ENCODE measurements at places on chromosomes 4 and X.

- no peak for DNase-seq
Observed at GRCh38 chr4:5928274-5928673, 35.4 kb upstream of the CRMP1 start.

DNA sequence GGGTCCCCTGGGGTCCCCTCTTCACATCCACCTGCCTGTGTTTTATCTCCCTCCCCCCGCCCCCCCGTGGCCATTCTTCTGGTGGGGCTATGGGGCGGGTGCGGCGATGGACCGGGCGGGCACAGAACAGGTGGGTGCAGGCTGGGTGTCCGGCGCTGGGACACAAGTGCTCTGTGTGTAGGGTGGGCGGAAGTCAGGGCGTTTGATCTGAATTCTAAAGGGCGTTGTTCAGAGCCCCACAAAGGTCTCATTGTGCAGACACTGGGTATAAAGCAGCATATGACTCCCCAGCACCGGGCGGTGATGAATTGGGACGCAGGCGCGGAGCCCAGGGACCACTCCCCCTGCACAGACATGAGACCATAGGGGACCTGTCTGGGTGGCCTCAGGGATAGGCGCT, at the start of gene GJB1:
TSS of gene GJB1 (plus strand) at position 296 of the 400 bp plus-strand sequence. CDS start 484 bp downstream, outside the sequence.
- DNase-seq = no peak

GRCh38 chr4:185874516-185875230, 62.7 kb upstream of the SORBS2 start:
- no peak for DNase-seq

DNA sequence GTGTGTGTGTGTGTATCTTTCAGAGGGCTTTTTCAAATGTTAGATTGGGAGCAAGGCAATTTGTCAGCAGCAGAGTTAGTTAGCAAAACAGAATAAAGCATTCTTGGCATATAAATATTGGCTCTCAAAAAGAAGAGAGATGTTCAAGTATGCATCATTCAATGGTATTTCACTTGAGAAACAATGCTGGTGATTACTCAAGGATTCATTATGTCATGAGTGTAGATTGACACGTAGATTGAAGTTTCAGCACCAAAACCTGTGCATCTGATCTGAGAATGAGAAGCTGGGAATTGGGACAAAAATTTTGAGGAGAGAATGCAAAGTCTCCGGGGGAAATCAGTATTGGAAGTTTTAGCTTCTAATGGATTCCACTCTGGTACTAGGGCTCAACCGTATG, 241.4 kb downstream of the FRMPD4 start:
- DNase-seq = no peak

Measured in activated CD4-positive, alpha-beta T cell treated with anti-CD3 and anti-CD28 coated beads for 48 hours (primary cell).